ENCODE measurements at places on chromosomes 4 and X. TPM values are rescaled to one million over a fixed set of nuclear protein-coding genes. Genes with fewer than 3 reads are reported as not detected.

CENPI gene
- total RNA-seq: 12.8 TPM

CYSLTR1 gene
- not detected for total RNA-seq

PLXNB3 gene
- total RNA-seq: 3.6 TPM

SMIM10L2A gene
- total RNA-seq: 0.21 TPM

QDPR gene
- total RNA-seq: 52.7 TPM
